NCI-H82 (cell line): ENCODE measurements at places on chromosomes 3 and 15.

GRCh38 chr15:33742800-33743199, 225.5 kb upstream of the CHRM5 start:
- DNase-seq: no peak

DNA sequence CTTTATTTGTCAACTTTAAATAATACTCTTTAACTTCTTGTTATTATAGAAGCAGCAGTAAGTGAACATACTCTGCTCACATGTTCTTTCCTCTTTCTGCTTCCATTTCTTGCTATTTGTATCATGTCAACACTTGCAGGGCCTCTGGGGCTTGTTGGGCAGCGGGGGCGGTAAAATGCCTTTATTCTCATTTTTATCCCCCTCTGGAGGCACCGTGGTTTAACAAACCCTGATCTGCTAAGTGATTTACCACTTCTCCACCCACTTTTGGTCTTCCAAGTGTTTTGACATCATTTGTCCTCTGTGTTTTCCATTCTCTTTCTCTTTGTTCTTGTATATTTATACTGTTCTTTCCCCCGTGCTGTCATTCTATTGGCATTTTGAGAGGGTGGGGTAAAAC, 33.9 kb downstream of the SCN10A start:
- DNase-seq: peak; percentile 27

DNA sequence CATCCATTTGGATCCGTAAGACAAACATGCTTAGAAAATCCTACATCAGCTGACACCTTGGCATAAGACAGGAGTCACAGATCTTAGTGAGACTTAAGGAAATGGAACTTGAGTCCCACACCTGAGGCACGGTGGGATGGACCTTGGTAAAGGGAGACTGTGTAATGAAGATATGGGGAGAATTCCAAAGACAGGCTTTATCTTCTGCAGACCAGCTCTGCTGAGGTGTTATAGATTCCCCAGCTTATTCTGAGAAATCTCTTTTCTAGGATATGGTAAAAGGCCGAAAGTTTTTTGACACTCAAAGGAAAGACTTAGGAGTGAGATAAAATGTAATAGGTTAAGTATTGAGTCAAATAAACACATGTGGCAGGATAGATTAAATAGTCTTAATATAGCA, 8.3 kb upstream of the MTMR10 start:
- DNase-seq: no peak

DNA sequence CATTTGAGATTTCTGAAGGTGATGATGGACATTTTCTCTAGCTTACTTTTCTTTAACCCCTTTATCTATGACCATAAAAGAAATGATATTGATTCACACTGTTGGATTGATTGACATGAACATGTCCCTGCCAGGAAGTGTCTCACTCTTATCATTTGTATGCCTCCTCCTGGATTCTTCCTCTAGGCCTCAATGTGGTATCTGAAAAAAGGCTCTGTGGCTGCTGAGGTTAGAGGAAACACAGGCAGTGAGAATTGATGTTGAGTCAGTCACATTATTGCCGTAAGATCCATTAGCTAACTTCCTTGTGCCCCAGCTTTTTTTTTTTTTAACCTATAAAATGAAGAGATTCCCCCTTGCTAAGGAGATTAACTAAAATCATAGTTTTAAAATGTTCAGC, 8.0 kb upstream of the THRB start:
- DNase-seq: no peak

DNA sequence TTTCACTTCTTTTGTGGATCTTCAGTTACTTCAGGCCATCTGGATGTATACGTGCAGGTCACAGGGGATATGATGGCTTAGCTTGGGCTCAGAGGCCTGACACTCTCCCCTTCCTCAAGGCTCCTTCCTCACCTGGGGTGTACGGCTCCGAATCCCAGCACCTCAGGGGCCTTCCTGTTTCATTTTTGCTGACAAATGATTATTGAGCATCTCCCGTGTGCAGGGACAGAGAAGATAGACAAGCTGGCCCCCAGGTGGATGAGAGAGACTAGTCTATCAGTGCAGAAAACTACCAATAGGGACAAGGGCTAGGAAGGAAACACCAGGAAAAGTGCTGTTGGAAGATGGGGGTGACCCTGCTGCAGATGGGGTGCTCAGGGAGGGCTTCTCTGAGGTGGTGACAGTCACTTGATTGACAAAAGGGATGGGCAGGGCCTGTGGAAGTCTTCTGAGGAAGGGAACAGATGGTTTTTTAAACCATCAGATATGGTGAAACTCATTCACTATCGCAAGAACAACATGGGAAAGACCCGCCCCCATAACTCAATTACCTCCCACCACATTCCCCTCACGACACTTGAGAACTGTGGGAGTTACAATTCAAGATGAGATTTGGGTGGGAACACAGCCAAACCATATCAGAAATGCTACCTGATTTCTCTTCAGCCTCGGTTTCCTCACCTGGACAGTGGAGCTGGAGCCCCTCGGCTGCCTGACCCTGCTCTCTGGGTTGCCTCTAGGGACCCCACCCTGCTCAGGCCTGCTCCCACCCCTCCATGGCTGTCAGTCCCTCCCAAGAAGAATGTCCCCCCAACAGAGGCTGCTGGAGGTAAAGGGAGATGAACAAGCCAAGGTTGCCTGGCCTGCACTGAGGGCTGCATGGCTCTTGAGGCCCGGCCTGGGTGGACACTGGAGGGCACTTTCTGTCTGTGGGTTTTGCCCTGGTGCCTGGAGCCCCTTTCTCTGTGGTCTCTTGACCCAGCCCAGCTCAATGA, 37.2 kb upstream of the ACAD9 start:
- DNase-seq: no peak

DNA sequence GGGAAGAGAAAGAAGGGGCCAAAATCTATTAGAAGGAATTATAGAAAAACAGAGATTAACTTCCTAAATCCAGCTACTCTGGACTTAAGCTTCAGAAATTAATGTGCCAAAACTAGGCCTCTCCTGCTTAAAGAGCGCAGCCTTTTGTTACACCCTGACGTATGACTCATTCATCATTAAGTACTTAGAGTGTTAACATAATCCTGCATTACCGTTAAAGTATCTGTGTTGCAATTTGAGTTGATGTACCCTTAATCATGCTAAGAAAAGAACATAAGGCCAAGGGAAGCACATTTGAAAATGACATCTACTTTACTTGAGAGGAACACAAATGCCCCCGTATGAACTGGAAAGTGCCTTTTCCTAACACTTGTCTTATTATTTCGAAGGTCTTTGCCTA, 7.9 kb downstream of the HTR3D start:
- DNase-seq: peak; percentile 99

DNA sequence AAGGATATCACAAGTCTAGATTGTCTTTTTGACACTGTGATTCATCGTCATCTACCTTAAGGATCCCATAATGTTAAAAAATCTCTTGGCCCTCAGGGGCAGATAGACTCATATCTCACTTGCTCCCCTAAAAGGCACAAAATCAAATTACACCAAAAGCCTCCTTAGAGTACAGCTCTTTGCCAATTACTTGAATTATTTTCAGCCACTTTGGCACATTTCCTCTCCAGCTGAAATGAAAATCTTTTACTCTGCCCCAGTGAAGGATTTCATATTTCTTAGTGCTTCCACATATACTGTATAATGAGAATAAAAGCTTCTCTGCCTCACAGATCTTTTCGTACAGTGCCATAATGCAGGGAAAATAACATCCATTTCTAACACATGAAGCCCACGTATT, 190.7 kb upstream of the GBE1 start:
- DNase-seq: no peak

DNA sequence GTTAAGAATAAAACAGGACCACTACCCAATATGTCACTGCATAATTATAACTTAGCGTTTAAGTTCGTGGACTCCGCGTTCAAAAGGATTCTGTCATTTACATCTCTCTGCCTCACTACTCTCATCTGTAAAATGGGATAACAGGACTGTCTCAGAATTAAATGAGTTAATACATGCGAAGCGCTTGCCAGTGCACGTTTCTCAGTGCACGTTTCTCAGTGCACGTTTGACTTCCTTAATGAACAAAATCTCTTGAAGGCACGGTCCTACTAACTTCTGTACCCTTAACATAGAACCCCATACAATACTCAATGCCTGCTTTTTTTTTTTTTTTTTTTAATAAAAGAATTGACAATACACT, 499 bp downstream of the RABL3 start:
- no peak for DNase-seq

DNA sequence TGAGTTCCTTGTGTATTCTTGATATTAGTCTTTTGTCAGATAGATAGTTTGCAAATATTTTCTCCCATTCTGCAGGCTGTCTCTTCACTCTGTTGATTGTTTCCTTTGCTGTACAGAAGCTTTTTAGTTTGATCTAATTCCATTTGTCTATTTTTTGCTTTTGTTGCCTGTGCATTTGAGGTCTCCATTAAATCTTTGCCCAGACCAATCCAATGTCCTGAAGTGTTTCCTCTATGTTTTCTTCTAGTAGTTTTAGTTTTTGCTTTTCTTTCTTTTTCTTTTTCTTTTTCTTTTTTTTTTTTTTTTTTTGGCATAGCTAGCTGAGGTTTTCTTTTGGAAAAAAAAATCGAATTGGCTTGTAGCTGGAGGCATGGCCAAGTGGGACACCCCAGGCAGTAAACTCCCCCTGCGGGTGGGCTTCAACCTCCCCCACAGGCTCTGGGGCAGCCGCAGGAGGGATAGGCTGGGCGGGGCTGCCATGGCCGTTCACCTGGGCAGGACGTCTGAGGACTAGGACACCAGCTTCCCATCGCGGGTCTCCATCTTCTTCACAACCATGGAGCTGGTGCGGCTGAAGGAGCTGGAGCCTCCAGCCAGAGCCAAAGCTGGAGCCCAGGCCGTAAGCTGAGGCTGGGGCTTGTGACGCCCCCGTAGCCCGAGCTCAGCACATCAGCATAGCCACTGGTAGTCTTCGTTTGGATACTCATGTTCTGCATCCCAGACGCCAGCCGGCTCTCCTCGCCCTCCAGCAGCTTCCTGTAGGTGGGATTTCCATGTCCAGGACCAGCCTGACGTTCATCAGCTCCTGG, 16.2 kb upstream of the PSTPIP1 start:
- DNase-seq: no peak

DNA sequence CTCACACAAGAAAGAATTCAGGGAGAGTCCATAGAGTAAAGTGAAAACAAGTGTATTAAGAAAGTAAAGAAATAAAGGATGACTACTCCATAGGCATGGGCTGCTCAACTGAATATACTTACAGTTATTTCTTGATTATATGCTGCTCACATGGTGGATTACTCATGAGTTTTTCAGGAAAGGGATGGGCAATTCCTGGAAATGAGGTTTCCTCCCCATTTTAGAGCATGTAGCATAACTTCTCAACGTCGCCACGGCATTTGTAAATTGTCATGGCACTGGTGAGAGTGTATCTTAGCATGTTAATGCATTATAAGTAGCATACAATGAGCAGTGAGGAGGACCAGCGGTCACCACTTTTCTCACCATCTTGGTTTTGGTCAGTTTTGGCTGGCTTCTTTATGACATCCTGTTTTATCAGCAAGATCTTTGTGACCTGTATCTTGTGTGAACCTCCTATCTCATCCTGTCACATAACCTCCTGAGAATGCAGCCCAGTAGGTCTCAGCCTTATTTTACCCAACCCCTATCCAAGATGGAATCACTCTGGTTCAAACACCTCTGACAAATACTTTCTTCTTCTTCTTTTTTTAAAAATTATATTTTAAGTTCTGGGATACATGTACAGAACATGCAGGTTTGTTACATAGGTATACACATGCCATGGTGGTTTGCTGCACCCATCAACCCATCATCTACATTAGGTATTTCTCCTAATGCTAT, 849.7 kb downstream of the TBL1XR1 start:
- no peak for DNase-seq

- DNase-seq: peak; percentile 60
Observed at GRCh38 chr15:88615303-88616107, 5.6 kb upstream of the AEN start.

- DNase-seq: no peak
Observed at GRCh38 chr3:188233320-188233719, 79.4 kb downstream of the LPP start.

DNA sequence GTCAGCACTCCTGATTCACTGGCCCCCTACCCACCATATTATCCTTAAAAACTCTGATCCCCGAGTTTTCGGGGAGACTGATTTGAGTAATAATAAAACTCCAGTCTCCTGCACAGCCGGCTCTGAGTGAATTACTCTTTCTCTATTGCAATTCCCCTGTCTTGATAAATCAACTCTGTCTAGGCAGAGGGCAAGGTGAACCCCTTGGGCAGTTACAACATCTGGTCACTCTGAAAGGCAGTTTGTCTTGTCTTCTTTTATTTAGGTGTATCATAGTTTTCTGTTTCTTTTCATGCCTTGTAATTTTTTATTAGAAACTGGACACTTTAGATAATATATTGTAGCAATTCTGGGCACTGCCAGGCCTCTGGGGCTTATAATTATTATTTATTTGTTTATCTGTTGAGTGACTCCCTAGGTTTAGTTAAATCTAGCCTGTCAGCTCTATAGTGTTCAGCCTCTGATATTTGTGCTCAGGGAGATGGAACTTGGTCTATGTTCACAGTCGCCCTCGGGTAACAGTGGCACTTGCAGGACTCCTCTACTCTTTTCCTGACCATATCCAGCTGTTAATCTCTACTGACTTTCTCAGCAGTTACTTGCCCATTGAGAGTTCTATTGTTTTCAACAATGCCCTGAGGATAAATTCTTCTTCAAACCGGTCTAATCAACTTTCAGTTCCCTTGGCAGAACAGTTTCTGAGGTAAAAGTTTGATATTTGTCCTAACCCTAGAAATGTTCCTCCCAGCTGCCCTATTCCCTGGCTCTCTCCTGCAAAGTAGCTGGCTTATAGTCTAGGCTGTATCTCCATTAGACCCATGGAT, 15.5 kb upstream of the PLAAT1 start:
- no peak for DNase-seq

GRCh38 chr15:58865425-58865880, 68.0 kb downstream of the SLTM start:
- no peak for DNase-seq

GRCh38 chr15:40367686-40368611, 9.9 kb downstream of the DISP2 start:
- peak; percentile 93 for DNase-seq

DNA sequence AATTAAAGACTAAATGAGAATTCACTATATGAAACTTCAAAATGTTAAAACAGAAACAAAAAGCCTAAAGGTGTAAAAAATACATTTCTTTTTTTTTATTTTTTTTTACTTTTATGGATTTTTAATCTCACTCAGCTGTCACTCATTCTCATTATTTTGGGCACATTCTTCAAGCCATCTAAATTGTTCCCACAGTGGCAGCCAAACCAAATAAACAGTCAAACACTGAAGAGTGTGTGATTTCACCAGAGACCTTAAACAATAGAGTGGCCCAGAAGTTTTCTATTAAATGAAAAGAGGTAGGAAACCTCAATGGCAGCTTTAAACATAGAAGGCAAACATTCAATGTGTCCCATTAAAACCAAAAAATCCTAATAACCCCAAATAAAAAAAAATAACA, 616.1 kb downstream of the OTOL1 start:
- no peak for DNase-seq

GRCh38 chr15:98967096-98967495, 40.5 kb downstream of the PGPEP1L start:
- no peak for DNase-seq
